ENCODE measurements at places on chromosomes 11 and 22.

DNA sequence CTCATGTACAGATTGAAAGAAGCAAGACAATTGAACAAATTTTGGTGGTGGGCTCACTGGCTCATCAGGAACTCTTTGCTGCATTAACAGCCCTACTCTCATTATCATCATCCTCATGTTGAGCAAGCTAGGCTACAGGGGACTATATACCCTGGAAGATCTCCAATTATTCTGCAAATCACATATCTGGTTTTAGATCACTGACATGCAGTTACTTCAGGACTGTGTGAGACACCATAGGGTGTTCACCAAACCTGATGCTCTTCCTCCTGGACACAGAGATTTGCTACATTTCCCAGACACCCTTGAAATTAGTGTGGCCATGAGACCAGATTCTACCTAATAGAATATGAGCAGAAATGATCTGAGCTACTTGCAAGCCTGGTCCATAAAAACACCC lies 23.0 kb upstream of the ME3 start:
- DNase-seq: no peak

GRCh38 chr11:70247710-70248072 lies 22.8 kb upstream of the PPFIA1 start:
- no peak for DNase-seq

- DNase-seq: no peak
Measured at GRCh38 chr11:114132944-114133394, 73.5 kb downstream of the ZBTB16 start.

- no peak for DNase-seq
Measured at GRCh38 chr11:15185021-15185420, 70.3 kb downstream of the INSC start.

DNA sequence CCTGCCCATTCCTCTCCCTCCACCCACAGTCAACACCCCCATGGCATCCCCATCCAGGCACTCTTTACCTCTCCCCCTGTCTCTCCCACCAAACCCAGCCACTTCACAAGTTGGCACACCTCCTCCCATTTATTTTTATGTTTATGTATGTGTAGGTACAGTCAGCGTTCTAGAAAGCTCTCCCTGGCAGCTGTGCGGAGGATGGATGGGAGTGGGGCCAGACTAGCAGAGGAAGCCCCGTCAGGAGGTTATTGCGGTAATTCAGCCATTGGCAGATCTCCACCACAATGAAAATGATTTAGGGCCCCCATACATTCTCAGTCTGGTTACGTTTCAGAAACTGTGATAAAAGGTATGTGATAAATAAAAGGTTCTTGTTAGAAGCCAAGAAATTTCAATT lies 51.3 kb downstream of the BTG4 start:
- no peak for DNase-seq

- DNase-seq: no peak
Measured at GRCh38 chr11:107785401-107785800, 73.2 kb downstream of the SLC35F2 start.

DNA sequence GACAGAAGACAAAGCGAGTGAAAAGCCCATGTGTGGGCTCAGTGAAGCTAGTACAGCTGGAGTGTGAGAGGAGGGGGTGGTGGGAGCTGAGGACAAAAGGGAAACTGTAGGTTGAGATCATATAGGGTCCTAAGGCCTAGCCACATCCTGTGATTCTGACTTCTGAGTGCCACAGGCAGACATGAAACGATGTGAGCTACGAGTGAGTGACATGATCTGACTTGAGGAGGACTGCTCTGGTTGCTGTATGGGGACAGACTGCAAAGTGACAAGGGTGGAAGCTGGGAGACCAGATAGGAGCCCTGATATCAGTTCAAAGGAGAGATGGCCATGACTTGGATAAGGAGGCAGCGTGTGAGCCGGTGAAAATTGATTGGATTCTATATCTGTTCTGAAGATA lies 85.4 kb downstream of the MICAL2 start:
- no peak for DNase-seq

- no peak for DNase-seq
Measured at GRCh38 chr22:19693981-19694670, 20.2 kb upstream of the SEPTIN5 start.

- no peak for DNase-seq
Measured at GRCh38 chr11:60118338-60118737, 29.9 kb downstream of the MS4A2 start.

- no peak for DNase-seq
Measured at GRCh38 chr11:108729227-108729871, 64.5 kb downstream of the DDX10 start.

- no peak for DNase-seq
Measured at GRCh38 chr11:123104697-123105096, 42.8 kb upstream of the HSPA8 start.

- peak; percentile 67 for DNase-seq
Measured at GRCh38 chr11:10490398-10491241, 35.6 kb downstream of the AMPD3 start.

DNA sequence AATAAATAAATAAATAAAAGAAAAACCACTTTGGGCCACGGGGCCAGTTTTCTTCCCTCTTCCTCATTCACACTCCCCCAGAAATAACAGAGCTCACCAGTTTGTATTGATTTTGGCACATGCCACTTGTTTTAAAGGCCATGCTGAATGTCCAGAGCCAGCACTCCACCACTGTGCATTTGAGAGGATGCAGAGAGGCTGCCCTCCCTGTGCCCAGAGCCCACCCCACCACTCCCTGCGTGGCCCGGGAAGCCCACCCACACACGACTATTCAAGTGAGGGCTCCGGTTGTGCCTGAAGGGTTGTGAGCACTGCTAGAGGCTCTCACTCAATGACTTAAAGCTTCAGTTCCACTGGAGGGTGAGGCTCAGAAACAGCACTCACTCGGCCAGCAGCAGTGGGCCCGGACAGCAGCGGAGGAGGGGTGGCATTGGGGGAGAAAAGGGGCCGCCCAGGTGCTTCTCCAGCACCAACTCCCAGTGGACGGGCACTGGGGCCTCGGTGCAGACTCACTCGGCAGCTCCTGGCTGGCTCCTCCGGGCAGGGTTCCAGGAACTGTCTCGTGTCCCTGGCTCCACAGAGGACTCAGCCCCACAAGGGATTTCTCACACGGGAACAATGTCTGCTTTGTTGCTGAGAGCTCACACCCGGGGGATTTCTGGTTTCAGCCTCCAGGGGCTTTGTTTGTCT lies 112.7 kb downstream of the SHANK2 start:
- DNase-seq: no peak

DNA sequence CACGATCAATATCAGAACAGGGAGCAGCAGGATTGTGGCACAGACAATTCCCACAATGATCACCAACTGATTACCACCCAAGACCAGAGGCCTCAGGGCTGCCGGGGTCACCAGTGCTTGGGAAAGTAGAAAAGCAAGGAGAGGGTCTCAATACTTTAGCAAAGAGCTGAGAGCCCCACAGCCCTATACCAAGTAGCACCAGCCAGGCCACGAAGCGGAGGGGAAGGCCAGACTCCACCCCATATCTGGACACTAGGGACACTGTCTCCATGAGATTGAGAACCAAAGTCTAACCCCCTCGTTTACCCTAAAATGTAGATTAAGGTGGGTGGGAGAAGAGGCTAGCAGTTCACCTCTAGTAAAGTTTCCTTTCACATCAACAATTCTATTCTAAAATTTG lies 24.1 kb upstream of the SCN2B start:
- no peak for DNase-seq

DNA sequence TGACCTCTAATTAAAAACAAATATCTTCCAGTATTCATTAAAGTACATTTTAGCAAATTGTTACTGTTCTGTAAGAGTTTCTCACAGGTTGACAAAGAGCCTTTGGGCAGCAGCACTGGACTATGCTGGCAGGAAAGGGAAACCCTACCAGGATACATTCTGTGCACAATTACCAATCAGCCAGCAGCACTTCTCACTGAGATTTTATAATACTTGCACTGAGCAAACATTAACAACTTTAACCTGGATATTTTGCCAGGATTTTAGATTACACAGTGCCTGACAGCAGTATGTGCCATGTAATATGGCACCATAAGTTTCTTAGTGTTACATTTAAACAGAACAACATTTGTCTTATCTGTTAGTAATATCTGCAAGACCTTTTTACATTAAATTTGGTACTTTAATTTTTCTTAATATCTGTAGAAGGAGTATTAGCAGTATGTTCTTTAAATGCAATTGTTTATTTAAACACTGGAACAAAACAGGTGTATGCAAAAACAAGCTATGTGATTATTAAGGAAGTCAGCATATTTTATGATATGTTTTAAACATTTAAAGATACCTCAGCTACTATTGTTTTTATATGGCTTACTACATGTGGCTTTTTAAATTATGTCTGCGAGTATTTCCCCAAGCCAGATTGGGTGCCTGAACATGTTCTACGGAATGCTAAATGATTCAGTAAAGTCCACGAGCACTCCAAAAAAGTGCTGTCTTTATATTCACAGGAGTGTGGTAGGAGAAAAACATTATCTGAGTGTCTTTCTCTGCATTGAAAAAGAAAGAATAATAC lies 699.0 kb upstream of the LUZP2 start:
- DNase-seq: no peak

- no peak for DNase-seq
Measured at GRCh38 chr11:95693298-95693697, 96.3 kb downstream of the FAM76B start.

GRCh38 chr11:105579111-105579510 lies 30.8 kb upstream of the GRIA4 start:
- DNase-seq: no peak

GRCh38 chr11:65442842-65443331 lies 20.3 kb downstream of the NEAT1 start:
- no peak for DNase-seq
